NCI-H510A treated with DMSO at 0.1 percent for 48 hours (cell line): ENCODE measurements at places on chromosomes 2 and 18.

DNA sequence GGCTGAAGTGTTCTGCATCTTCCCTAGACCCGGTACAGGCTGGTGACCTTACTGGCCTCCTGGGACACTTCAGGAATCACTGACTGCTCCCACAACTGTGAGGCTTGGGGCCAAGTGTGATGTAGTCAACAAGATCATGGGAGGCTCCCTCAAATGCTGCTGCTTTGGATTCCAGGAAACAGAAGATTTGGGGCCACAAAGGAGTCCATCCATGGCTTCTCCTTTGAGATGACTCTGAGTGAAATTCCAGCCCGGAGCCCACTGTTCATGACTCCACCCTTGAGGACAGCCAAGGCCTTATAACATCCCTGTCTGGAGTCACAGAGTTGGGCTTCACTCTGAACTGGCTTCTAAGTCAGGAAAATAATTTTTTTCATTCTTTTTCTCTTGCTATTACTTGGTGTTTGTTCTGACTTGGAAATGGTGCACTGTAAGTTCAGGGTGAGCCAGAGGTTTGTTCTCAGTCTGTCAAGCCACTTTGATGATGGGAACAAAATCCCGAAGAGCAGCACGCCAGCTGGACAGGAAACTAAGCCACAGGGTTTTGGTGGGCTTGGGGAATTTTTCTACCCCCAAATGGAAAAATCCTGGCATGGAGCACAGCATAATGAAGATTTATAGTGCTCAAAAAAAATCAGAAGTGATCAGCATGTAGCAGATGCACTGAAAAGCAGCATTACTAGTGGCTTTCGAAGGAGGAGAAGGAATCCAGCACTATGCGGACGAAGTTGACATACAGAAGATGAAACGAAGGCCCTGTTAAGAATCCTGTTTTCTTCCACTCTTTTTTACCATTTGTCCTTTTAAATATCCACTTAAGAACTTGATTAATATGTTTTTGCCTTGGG, 98.1 kb upstream of the ZFP36L2 start:
- DNase-seq: no peak

DNA sequence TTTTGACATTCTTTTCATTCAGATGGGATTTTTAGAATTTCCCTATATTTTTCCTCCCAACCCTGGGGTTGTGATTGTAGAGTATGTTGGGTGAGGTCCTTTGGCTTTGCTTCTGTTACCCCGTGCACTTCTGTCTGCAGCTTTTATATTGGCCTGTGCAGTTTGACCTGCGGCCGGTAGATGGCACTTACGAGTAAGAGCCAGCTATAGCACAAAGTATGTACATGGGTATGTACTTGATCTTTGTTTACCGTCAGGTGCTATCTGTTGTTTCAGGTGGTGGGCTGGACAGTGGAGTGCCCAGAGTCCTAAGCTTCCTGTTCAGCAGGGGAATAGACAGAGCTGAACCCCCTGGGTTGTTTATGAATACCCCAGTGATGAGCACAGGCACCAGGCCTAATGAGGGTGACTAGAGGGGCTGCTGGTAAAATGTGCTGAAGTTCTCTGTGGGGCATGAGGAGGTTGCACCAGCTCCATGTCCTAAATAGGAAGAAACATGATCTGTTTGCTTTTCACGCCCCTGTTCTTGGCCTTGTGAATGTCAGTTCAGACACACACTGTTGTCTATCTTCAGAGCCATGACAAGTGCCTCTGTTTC, 58.9 kb upstream of the THUMPD2 start:
- DNase-seq: peak; percentile 85

DNA sequence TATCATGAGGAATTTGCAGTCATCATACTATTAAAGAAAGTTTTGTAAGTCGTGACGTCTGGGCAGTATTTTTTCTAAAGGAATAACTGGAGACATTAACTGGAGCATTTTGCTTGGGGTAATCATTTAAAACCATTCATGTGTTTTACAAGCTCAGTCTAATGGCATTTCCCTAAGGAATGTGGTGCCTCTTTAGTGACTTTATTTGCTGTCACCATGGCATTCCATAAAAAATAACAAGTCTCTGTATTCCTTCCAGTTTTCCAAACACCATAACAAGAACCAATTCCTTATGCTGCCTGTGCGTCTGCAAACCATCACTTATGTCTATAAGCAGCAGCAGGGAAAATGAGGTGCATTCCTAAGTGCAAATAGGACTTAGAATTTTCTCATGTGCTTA, 82.8 kb downstream of the EPB41L3 start:
- DNase-seq: no peak

GRCh38 chr18:49648811-49649210, 87.0 kb downstream of the LIPG start:
- DNase-seq: no peak
